ENCODE measurements at places on chromosomes 3 and 15.
A peak's percentile ranks its signal among the peaks of the same experiment; 100 is the strongest.

DNA sequence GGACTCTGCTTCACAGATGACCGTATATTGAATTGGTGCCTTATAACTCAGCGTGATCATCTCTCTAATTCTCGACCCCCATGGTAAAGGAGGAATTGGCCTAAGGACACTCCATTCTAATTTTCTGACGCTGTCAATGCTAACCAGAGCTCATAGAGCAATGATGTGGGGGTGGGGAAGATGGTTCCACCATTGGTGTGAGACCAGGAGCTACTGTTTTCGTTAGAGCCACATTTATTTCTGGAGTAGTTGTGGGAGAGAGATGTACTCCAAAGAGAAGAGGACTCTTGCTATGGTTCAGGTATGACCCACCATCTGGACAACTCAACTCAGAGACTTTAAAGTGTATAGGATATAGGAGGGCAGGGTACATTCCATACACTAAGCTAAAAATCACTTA is 16.3 kb downstream of the ZBTB38 start:
- DNase-seq: no peak

- DNase-seq: no peak
Observed at GRCh38 chr3:80408030-80408721, 640.4 kb upstream of the ROBO1 start.

GRCh38 chr3:64575211-64575844 is 112.5 kb downstream of the ADAMTS9 start:
- no peak for DNase-seq

DNA sequence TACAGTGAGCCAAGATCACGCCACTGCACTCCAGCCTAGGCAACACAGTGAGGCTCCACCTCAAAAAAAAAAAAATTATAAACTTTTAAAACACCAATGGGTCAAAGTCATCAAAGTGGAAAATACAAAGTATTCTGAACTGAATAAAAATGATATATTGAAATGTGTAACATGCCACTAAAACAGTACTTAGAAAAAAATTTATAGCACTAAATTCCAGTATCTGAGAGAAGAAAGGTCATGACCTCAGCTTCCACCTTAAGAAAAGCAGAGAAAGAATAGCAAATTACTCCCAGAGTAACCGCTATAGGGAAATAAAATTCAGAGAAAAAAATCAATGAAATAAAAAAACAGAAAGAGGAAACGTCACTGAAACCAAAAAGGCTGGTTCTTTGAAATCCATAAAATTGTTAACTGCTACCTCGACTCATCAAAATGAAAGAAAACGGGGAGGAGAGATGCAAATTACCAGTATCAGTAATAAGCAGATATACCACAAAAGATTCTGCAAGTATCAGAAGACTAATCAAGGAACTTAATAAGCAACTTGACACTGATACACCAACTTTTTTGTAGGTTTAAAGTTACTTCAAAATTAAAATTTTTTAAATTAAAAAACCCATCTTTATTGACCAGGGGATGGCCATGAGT is 20.8 kb downstream of the ATP13A3 start:
- DNase-seq: no peak

GRCh38 chr3:143885780-143886427 is 37.6 kb upstream of the SLC9A9 start:
- no peak for DNase-seq

GRCh38 chr3:194485881-194486539 is 792 bp downstream of the ATP13A3 start:
- DNase-seq: no peak

DNA sequence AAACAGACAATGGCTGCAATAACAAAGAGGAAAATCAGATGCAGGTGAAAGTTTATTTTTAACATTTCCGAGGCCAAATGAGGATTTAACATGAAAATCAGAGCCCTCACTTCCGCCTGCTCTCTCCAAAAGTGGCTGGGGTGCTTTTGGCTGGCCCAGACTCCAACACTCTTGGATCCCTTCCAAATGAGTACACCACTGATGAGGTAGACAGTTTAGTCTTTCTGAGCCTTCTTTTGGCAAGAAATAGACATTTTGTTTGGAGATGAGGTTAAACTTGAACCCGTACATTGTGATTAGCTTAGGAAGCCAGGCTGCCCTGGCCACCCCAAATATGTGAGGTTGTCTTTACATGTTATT is 51.0 kb upstream of the TRA2B start:
- no peak for DNase-seq

DNA sequence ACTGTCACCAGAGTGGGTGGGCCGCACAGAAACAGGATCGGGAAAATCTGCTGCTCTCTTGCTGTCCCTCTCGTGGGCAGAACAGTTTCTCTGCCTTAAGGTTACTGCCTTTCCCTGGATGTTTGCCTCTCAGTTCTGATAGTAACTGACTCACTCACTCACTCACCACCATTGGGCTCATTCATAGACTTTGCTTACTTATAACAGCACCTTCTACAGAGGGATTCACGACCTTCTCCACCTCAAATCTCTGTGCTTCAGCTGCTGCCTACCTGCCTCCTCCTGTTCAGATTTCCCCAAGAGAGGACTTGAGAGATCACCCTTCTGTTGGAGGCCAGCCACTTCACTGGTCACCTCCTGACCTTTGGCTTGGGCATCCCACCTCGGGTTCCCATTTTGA is 147.7 kb upstream of the ICE2 start:
- no peak for DNase-seq

GRCh38 chr3:149366031-149366430 is 11.4 kb downstream of the TM4SF1 start:
- DNase-seq: no peak

GRCh38 chr15:73784291-73784690 is 31.1 kb upstream of the INSYN1 start:
- DNase-seq: peak; percentile 42

DNA sequence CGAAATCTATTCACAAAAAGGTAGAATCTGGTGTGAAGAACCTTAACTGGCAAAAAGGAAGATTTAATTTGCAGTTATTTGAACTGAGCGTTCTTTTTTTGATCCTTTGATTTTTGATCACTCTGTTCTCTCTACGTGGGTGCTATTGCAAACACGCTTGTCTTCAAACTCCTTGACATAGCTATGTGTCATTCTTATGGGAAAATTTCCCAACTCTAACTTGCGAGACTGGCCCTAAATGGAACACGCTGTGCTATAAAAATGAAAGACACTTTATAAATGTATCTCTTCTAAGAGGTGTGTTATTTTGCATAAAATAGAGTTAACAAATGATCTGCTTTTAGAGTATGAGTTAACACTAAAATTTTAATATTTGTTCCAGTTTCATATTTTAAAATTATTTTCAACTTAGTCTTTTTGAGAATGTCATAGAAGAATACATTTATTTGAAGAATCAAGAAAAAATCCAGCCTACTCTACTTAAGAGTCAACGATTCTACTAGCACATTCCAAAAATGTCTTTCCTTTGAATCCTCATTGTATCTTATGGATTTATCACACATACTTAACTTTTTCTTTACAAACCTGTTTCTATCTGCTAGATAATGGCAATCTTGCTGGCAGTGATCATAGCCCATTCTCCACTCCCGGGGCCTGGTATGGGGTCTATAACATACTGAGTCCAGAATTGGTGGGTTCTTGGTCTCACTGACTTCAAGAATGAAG is 610.0 kb upstream of the TBL1XR1 start:
- DNase-seq: no peak

GRCh38 chr15:77545058-77545457 is 87.7 kb downstream of the LINGO1 start:
- DNase-seq: no peak

GRCh38 chr3:82378392-82378791 is 616.9 kb upstream of the GBE1 start:
- DNase-seq: no peak

DNA sequence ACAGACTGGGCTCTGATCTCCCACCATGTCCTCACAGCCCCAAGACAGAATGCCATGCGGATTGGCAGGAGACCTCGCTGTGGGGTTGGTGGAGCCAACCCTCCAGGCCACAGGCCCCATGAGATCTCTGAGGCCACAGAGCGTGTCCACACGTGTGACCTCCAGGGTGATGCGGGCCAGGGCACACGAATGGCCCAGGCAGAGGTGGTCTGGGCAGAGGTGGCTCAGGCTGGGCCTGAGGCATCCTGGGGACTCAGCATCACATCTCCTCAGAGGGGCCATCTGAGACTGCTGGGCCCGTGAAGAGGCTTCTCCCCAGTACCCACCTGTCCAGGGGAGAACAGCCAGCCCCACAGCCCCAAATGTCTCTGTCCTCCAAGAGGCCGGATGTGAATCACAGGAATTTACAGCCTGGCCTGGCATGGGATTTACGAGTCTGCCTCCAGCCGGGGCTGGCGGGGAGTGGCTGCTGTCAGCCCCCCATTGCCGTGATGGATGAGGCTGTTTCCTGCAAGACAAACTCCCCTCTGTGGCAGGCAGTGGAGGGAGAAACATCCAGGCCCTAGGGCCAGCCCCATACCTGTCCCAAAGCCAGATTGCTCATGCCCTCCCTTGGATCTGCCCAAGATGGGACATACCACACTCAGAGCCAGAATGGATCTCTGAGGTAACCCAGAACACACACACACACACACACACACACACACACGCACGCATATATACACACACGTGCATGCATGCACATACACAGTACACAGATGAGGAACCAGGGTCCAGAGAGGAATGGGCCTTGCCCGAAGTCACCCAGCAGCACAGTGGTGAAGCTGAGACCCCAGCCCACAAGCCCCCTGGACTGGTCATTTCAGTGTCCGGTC is 208.3 kb downstream of the TBC1D2B start:
- DNase-seq: no peak

- no peak for DNase-seq
Observed at GRCh38 chr3:19446687-19447086, 298.4 kb downstream of the KCNH8 start.

DNA sequence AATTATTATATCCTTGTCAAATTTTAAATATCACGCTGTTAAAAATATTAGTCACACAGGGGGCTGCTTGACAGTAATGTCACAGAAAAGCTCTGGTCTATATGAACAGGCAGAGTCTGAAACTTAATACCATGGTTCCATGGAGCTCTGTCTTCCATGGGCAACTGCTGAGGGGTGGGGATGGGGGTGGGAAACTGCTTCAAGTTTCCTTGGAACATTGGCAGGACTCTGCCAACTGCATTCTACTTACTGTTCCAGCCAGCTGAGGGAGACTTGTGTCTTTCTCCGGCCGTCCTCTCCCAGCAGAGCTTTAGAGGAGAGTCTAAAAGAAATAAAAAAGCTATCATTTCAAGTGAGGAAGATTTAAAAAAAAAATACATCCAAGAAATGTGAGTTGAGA is 348.7 kb downstream of the ZIC1 start:
- no peak for DNase-seq

DNA sequence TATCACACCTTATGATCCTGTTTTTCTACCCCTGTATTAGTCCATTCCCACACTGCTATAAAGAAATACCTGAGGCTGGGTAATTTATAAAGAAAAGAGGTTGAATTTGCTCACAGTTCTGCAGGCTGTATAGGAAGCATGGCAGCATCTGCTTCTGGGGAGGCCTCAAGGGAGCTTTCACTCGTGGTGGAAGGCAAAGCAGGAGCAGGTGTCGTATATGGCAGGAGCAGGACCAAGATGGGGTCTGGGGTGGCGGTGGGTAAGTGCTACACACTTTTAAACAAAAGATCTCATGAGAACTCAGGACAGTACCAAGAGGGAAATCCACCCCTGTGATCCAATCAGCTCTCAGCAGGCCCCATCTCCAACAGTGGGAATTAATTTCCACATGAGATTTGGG is 15.4 kb upstream of the SCAP start:
- DNase-seq: no peak

DNA sequence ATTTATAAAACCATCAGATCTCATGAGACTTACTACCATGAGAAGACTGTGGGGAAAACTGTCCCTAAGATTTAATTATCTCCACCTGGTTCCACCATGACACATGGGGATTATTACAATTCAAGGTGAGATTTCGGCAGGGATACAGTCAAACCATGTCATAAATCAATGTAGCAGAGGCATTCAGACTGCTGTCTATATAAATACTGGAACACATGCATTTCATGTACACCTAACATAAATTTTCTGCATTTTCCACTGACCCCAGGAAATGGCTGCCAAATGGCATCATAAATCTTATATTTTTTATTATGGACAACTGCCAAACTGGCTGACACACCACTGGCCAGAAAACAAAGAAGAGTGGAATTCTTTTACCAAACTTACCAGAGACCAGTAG is 755.1 kb upstream of the EPHA6 start:
- DNase-seq: no peak

GRCh38 chr3:47163169-47164006 is 525 bp downstream of the SETD2 start:
- DNase-seq: peak; percentile 33

- DNase-seq: no peak
Observed at GRCh38 chr15:36506733-36507356, 72.6 kb upstream of the CDIN1 start.

DNA sequence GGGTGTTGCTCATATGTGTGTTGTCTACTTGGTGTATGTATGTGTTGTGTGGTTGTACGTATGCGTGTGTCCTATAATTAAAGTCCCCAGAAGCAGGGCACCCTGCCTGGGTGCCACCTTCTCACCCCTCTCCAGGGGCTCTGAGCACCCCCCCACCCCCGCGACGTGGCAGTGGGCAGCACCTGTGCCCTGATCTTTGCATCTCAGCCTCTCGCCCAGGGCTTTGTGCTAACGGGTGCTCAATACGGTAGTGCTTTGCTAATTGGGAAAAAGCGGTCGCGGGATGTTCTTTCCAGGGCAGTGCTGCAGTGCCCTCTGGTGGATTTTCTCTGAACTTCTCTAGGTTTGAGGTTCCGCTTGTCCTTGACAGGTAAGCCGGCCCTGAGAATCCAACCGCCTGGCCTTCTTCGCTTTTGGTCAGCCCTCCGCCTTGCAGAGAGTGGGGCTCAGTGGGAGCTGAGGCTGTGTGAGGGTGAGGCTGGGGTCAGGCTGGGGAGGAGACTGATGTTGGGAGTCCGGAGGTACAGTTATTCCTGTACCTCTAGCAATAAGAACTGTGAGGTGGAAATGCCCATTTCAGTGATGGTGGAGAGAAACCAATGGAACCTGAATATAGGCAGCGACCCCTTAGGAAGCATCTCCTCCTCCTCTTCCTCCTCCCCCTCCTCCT is 17.6 kb upstream of the EPHB3 start:
- DNase-seq: peak; percentile 61

DNA sequence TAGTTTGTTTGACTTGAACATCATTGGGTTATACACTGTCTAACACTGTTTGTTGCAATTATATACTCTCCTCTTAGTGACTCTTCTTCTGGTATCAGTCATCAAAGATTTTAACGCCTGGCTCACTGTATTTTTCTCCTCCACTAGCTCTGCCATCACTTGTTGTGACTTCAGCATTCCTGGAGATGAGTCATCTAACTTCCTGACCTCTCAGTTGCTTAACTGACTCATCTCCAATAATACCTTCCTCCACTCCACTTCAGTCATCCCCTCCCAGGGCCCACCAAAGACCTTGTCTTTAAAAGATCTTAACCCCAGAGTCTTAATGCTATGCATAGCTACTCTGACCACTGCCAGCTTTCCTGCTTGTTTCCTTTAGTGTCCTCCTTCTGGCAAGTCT is 28.6 kb upstream of the CLSTN2 start:
- no peak for DNase-seq
